Naive thymus-derived CD8-positive, alpha-beta T cell (primary cell): ENCODE measurements at places on chromosomes 5 and 9. TPM values are rescaled to one million over a fixed set of nuclear protein-coding genes. Genes with fewer than 3 reads are reported as not detected.

- no peak for DNase-seq
- H3K36me3 ChIP-seq, result no peaks in the 10 kb centered on the region
- no peaks in the 10 kb centered on the region for H3K27me3 ChIP-seq
- H3K4me1 ChIP-seq, result peaks cover 18% of the 10 kb centered on the region
Measured at GRCh38 chr9:125743682-125744428, 3.3 kb upstream of the PBX3 start.

- no peak overlapping the region for H3K4me3 ChIP-seq
- H3K4me1 ChIP-seq, result no peaks in the 10 kb centered on the region
- H3K36me3 ChIP-seq, result no peaks in the 10 kb centered on the region
- H3K27ac ChIP-seq, result no peak overlapping the region
- H3K27me3 ChIP-seq, result no peaks in the 10 kb centered on the region
- no peak for DNase-seq
Measured at GRCh38 chr5:15715967-15716366, 216.0 kb downstream of the FBXL7 start.

Gene OR1L6
- total RNA-seq, result not detected

Gene TMEM215
- not detected for total RNA-seq

DNA sequence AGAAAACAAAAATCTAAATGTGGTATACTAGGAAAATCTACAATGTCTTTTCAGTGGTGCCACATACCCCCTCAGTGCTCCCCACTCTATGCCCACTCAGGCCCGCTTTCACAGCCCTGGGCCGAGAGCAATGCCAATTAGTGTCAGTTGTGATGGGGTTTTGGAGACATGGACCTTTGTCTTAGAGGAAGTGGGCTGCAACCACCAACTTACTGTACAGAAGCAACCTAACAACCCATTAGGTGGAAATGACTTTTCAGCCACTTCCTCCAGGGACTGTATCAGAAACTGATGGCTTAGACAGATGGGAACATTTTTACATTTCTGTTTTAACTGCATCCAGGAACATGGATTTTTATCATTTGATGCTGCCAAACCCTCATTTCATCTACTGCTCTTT, 268.0 kb downstream of the BNC2 start:
- H3K27me3 ChIP-seq, result no peaks in the 10 kb centered on the region
- no peak for DNase-seq
- no peaks in the 10 kb centered on the region for H3K36me3 ChIP-seq
- H3K4me3 ChIP-seq, result no peak overlapping the region
- no peaks in the 10 kb centered on the region for H3K4me1 ChIP-seq

DNA sequence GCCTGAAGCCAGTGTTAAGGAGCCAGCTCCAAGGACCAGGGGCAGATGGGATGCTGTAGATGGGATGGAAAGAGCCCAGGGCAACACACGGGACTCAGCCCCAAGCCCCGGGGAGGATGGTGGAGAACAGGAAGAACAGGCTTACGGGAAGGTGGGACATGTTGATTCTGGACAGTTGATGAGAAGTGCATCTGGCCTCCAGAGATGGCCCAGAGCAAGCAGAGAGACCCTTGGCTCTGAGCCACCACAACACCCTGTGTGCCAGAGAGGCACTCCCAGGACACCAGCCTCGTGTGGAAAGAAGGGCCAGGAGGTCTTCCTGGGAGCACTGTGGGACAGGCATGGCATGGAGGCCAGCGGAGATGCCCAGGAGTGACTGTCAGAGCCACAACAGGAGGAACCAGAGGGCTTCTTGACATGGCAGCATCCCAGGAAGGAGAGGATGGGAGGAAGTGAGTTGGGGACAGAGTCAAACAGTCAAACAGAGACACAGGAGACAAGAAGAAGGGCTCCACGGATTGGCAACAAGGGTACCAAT, 156.3 kb upstream of the MVB12B start:
- no peak for DNase-seq
- H3K27ac ChIP-seq, result no peak overlapping the region
- no peak overlapping the region for H3K4me3 ChIP-seq

DNA sequence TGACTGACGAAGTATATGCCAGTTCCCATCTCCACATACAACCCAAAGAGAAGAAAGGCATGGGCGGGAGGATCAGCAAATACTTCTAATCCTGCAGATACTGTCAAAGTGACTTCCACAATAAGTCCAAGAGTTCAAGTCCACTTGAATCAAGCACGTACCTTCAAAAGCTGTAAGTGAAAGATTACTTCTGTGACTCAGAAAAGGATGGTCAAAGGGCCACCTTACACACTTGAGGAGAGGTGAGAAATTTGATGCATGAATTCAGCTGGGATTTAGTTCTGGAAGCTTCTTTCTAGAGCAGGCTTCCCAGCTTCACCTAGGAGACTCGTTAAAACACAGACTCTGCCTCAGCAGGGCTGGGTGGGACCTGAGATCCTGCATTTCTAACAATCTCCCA, 357.5 kb downstream of the GLIS3 start:
- no peak for DNase-seq
- no peaks in the 10 kb centered on the region for H3K4me1 ChIP-seq
- no peaks in the 10 kb centered on the region for H3K36me3 ChIP-seq

Gene SNCAIP
- not detected for total RNA-seq

- H3K27me3 ChIP-seq, result no peaks in the 10 kb centered on the region
- no peak overlapping the region for H3K27ac ChIP-seq
- no peaks in the 10 kb centered on the region for H3K4me1 ChIP-seq
- DNase-seq, result no peak
- H3K36me3 ChIP-seq, result no peaks in the 10 kb centered on the region
Measured at GRCh38 chr5:31120642-31120948, 72.9 kb upstream of the CDH6 start.

DNA sequence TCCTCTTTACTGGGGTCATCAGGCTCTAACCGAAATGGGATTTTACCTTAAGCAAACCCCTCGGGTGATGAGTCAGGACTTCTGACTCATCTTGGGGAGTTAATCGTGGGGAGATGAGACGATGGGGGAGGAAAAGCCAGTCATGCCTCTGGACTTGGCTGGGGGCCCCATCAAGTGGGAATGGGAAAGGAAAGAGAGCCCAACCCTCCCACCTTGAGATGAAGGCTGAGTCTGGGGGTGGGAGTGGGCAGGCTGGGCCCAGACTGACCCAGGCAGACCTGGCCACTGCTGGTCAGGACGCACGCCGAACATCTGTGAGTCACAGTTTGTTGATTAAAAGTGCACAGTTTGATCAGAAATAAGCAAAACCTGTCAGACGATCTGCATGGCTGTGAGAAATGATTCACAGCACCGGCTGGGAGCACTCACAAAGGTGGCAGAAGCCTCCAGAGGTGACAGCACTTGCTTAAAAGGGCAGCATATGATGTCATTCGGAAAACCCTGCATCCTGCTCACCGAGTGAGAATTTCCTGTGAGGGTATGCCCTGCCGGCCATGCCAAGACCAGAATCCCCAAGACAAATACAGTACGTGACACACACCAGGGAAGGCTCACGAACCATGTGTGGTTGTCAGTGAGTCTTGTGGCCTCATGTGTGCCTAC, 50.0 kb upstream of the SLC25A51 start:
- no peak overlapping the region for H3K27ac ChIP-seq
- H3K4me1 ChIP-seq, result no peaks in the 10 kb centered on the region
- H3K27me3 ChIP-seq, result no peaks in the 10 kb centered on the region
- no peak overlapping the region for H3K4me3 ChIP-seq

Gene FOXD4L4
- 0.44 TPM for total RNA-seq

Gene PCDHB14
- not detected for total RNA-seq
